HFFc6 (cell line): ENCODE measurements at places on chromosomes 7 and 10. TPM values are rescaled to one million over a fixed set of nuclear protein-coding genes. Genes with fewer than 3 reads are reported as not detected.

Gene ATRNL1
- not detected in 3 replicates for total RNA-seq

GRCh38 chr10:44803862-44804261 lies 107.3 kb upstream of the TMEM72 start:
- DNase-seq = no peak
- no peak overlapping the region for H3K4me3 ChIP-seq
- no peaks in the 10 kb centered on the region for H3K36me3 ChIP-seq
- no peak overlapping the region for H3K27ac ChIP-seq

- H3K27me3 ChIP-seq = peaks cover 2% of the 10 kb centered on the region
- H3K4me3 ChIP-seq = peak overlapping the region; percentile 33; the same call in 1 of the 2 replicates
- H3K27ac ChIP-seq = no peak overlapping the region
- no peak for DNase-seq
- H3K4me1 ChIP-seq = peaks cover 11% of the 10 kb centered on the region
Measured at GRCh38 chr7:33814400-33814799, 90.9 kb upstream of the BMPER start.

- H3K27ac ChIP-seq = no peak overlapping the region
- no peak for DNase-seq
- H3K4me3 ChIP-seq = no peak overlapping the region
Measured at GRCh38 chr7:127258111-127258510, 5.4 kb upstream of the GRM8 start.

- no peaks in the 10 kb centered on the region for H3K27me3 ChIP-seq
- no peak overlapping the region; the same call in 1 of the 2 replicates for H3K27ac ChIP-seq
- DNase-seq = no peak
- no peaks in the 10 kb centered on the region; the same call in 1 of the 2 replicates for H3K36me3 ChIP-seq
Measured at GRCh38 chr7:133650069-133650468, 397.2 kb downstream of the EXOC4 start.
